RWPE2 (cell line): ENCODE measurements at places on chromosomes 3 and 15.

DNA sequence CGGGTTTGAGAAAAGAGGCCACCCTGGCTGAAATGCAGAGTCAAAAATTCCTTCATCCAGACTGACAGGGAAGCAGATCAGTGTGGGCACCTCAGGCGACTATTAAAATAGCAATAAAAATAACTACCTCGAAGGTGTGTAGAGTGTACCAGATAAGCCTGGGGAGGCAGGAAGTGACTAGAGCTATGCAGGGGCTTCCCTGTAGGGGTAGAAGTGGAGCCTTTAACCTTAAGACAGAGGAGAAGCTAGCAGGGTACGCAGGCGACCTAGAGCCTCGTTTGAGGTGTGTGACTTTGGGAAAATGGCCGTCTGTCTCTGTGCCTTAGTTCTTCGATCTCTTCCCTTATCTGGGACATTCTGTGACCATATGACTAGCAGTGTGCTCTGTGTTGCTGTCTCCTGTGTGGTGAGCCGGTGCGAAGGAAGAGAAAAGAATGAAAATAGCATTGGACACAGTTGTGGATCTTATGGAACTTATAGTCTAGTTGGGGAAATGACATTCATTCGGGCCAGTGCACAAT lies 17.6 kb downstream of the BHLHE40 start:
- peak; percentile 8 for DNase-seq

DNA sequence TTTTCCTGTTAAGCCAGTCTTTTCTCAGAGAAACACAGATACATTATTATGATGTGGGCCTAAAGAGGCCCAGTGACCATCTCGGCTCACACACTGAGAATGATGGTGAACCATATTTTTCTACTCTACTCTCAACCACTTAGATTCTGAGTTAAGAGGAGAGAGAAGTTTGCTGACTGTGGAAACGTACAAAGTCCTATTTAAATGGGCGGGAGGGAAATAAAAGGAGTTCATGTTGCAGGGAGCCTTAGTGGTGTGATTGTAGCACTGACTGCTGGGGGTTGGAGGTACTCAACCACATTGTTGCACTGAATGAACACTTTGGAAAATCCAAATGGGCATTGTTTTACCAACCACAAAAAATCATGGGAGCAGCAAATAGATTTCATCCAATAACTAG lies 51.0 kb downstream of the ATP8B4 start:
- no peak for DNase-seq

GRCh38 chr15:26841941-26842340 lies 24.9 kb upstream of the GABRA5 start:
- no peak for DNase-seq

- no peak for DNase-seq
These were observed 63.0 kb downstream of the LINGO1 start for GRCh38 chr15:77569729-77570125.

GRCh38 chr3:196144383-196145105 lies 62.7 kb upstream of the TFRC start:
- DNase-seq, result no peak

- no peak for DNase-seq
These were observed 19.9 kb downstream of the ACKR2 start for GRCh38 chr3:42829083-42829627.

DNA sequence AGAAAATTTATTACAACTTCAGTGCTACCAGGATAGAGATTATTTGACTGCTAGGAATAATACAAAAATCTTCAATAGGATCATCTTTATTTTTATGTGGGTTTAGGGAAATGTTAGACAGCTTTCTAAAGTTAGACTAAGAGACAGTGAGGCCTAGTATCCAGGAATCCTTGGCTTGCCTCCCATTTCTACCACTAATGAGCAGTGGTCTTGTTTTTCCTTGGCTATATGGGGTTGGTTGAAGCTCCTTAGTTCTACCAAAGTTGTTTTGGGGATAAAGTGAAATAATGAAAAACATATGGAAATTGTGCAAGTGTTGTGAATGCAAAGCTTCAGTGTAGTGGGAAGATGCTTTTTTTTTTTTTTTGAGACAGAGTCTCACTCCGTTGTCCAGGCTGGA lies 16.8 kb downstream of the AP4E1 start:
- DNase-seq, result no peak

DNA sequence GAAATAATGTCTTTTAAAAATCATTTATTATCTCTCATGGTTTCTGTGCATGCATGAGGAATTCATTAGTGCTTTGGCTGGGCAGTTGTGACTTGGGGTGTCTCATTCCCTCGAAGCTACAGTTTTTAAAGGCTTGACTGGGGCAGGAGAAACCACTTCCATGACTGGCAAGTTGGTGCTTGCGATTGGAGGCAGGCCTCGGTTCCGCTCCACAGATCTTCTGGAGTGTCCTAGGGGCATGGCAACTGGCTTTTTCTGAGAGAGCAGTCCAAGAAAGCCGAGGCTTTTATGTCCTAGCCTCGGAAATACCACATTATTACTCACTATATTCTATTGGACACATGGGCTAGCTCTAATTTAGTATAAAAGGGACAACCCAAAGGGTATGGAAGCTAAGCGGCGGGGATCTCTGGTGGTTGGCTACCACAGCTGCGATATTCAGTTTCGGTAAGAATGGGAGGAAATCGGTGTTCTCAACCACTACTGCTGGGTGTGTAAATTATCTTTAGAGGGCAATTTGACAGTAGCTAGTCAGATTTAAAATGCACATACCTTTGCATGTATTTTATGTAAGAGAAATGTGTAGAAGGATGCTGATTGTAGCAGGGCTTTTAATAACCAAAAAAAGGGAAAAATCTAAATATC lies 48.8 kb upstream of the TOP2B start:
- no peak for DNase-seq

GRCh38 chr3:127884041-127884440 lies 31.0 kb upstream of the KBTBD12 start:
- no peak for DNase-seq

- DNase-seq, result no peak
These were observed 532.8 kb downstream of the ZIC1 start for GRCh38 chr3:147941969-147942368.

GRCh38 chr3:101212730-101213129 lies 107.6 kb downstream of the IMPG2 start:
- DNase-seq, result no peak

DNA sequence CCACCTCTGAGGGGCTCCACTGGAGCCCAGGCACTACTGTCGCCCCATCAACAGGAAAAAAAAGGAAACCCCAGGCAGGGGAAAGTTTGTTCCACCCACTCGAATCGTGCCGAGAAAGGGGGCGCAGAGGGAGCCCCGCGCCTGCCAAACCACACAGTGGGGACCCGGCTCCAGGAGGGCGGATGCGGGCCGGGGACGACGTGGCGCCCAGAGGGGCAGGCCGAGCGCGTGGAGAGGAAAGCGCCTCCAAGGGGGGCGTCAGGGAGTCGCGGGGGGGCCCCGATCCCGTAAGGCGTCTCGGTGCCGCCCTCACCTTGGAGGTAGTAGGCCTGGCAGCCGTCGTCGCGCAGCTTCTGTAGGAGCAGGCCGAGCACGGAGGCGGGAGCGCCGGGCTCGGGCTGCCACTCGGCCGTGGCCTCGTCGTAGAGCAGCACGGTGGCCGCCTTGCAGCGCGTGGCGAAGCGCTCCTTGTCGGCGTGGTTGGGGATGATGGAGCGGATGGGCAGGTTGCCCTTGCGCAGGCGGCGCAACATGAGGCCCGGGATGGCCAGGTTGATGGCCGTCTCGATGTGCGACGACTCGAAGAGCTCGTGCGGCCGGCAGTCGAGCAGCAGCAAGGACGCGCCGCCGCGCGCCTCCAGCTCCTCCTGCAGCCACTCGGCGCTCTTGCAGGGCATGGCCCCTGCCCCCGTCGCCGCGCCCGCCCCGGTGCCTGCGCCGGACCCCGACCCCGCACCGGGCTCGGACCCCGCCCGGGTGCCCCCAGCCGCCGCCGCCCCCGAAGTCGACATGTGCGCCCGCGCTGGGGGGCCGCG lies 627 bp downstream of the DUSP7 start:
- no peak for DNase-seq

DNA sequence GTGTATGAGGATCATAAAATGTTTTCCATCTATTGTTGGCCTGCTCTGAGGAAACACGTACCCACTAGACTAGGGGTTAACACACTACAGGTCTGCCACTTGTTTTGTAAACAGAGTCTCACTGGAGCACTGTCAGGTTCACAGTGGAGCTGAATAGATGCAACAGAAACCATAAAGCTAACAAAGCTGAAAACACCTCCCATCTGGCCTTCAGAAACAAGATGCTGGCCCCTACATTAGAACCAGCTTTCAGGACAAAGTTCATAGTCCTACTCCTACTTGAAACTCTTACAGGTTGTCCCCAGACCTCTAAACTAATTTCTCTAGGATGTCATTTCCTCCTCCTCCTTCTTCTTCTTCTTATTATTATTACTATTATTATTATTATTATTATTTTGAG lies 42.3 kb downstream of the SNX4 start:
- no peak for DNase-seq

- DNase-seq, result no peak
These were observed 897 bp downstream of the RAD54L2 start for GRCh38 chr3:51539291-51539941.
